A549 treated with Mapracorat at 1 μM for 4 hours (cell line): ENCODE measurements at places on chromosomes 6 and 20. TPM values are rescaled to one million over a fixed set of nuclear protein-coding genes. Genes with fewer than 3 reads are reported as not detected.

The SLC22A3 gene
- total RNA-seq = 40.2 to 49.9 TPM (median 44.7 TPM) in 5 replicates

The SLC13A3 gene
- not detected in 5 replicates for total RNA-seq

The COL20A1 gene
- total RNA-seq = 0.30 to 1.4 TPM (median 0.95 TPM) in 5 replicates

The TMEM217 gene
- total RNA-seq = 0.33 to 0.71 TPM (median 0.43 TPM) in 5 replicates

The ZNF391 gene
- 0.13 to 0.35 TPM (median 0.24 TPM) in 5 replicates for total RNA-seq

The PTGIS gene
- total RNA-seq = 0.02 to 0.08 TPM in 2 of 5 replicates, not detected in the others

The LY6G5C gene
- 0.92 to 1.6 TPM (median 1.1 TPM) in 5 replicates for total RNA-seq

The SEL1L2 gene
- not detected in 5 replicates for total RNA-seq

The SMLR1 gene
- not detected in 5 replicates for total RNA-seq

The GLYATL3 gene
- not detected in 5 replicates for total RNA-seq

The TSBP1 gene
- total RNA-seq = not detected in 5 replicates

The BTNL2 gene
- total RNA-seq = not detected in 5 replicates

The C6orf15 gene
- not detected in 5 replicates for total RNA-seq

The PDYN gene
- total RNA-seq = 0.09 TPM in 1 of 5 replicates, not detected in the others

The DAAM2 gene
- total RNA-seq = 0.04 to 0.24 TPM (median 0.13 TPM) in 5 replicates

The GNAS-AS1 gene
- not detected in 5 replicates for total RNA-seq

The KIAA0408 gene
- total RNA-seq = 4.4 to 7.3 TPM (median 6.4 TPM) in 5 replicates

The MEI4 gene
- not detected in 5 replicates for total RNA-seq

The CLPSL2 gene
- total RNA-seq = 0.79 to 1.4 TPM (median 0.94 TPM) in 4 of 5 replicates, not detected in the other

The OPRL1 gene
- total RNA-seq = 0.73 to 1.2 TPM (median 0.99 TPM) in 5 replicates
